ENCODE measurements at places on chromosomes 6 and 20. TPM values are rescaled to one million over a fixed set of nuclear protein-coding genes. Genes with fewer than 3 reads are reported as not detected.

Gene MCCD1
- total RNA-seq, result not detected

Gene CBFA2T2
- 12.9 TPM for total RNA-seq

Gene ARFGEF2
- total RNA-seq, result 28.0 TPM

Gene PROKR2
- not detected for total RNA-seq

Gene EHMT2
- 79.3 TPM for total RNA-seq

Gene FERMT1
- total RNA-seq, result 0.71 TPM

Gene MPC1
- 17.1 TPM for total RNA-seq

Gene SCUBE3
- total RNA-seq, result 0.02 TPM

Gene NFATC2
- 65.0 TPM for total RNA-seq

Gene MUC21
- total RNA-seq, result not detected

Gene BPIFB1
- not detected for total RNA-seq

DNA sequence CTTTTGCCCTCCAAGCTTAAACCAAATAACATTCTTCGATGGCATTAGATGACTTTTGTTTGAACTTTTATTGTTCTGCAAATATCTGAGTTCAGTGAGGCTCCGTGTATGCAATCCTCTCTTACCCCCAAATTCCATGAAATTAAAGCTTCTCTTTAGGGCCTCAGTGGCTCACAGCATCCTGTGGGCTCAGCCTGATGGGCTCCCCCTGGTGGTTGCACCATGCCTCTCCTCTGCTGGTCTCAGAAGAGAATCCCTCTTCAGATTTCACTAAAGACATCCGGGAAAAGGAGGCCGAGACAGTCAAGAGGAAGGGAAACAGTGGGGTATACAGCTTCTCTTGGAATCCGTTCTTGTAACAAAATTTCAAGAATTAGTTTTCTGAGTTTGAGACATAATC is 331.6 kb upstream of the NT5E start:
- no peak for DNase-seq

DNA sequence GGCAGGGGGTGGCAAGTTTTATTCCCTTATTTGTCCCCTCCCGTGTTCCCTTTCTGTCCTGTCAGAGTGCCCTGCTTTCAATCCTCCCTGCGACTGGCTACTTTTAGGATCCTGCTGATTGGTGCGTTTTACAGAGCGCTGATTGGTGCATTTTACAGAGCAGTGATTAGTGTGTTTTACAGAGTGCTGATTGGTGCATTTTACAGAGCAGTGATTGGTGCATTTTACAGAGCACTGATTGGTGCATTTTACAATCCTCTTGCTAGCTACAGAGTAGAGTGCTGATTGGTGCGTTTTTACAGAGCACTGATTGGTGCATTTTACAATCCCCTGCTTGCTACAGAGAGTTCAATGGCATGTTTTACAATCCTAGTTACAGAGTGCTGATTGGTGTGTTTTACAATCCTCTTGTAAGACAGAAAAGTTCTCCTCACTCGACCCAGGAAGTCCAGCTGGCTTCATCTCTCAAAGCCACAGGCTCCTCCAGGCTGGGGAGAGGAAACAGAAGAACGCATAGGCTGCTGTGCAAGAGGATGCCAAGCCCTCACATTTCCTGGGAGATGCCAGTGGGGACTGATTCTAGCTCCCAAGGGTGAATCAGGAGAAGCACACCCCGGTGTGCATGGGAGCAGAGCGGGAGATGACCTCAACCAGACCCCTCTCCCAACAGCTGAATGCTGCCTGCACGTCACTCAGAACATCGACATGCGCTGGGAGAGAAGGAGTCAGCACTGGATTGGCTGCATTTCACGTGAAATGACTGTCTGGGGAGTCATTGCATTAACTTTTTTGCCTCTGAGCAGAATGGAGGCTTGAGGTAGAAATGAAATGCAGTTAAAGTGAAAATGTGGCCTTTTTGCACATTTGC is 48.3 kb upstream of the SLC22A23 start:
- DNase-seq, result no peak

- DNase-seq, result no peak
Observed at GRCh38 chr6:3801960-3802359, 47.2 kb upstream of the FAM50B start.

DNA sequence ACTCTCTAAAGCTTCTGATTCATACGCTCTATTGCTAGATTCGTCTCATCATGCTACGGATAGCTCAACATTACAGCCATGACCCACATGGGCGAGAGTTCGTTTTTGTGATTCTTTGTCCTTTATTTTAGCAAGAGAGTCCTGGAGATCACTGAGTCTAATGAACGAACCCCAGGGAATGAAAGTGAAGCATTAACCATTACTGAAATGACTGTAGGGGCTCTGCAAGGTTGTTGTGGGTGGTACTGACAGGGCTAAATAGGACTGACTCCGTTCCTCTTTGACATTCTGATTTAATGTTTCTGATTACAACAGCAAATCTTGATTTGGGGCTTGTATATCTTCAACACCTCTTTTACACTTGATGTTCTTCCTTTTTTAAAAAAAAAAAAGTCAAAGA is 13.7 kb upstream of the RTF2 start:
- no peak for DNase-seq

DNA sequence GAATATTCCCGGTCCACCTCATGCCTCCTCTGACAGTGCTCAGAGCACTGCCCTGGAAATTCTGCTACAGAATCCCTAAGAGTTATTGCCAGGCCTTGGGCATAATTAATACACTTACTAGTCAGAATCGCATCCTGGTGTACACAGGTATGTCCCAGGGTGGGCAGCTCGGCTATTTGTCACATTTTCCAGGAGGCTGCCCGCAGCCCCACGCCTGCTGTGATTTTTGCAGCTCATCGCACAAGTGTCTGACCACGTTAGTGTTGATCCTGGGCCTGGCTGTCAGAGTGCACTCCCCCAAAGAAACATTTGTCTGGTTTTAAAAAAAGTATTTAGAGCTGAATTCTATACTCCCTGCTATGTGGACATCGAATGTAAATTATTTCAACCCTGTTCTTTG is 105.4 kb downstream of the CD83 start:
- no peak for DNase-seq

GRCh38 chr20:34794006-34794585 is 31.4 kb downstream of the NCOA6 start:
- DNase-seq, result no peak

DNA sequence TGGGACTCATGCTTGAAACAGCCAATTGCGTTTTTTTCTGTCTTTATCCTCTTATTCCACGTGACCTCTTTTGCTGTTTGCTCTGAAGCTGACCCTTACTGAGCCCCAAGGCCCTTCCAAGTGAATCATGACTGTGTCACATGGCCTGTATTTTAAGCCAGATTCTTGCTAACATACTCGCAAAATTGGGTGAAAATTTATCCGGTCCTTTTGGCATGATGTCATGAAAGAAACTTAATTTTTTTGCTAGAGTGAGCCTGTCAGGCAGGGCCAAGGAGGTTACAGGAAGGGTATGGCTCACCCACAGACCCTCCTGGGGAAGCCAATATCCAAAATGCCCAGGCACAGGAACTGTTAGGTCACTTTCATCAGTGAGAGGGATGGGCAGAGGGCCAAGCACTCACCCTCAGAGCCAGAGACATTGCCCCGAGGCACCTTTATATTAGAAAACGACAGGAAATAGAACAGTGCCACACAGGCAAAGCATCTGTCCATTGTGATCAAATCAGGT is 296.7 kb downstream of the CDH26 start:
- no peak for DNase-seq

GRCh38 chr20:2658414-2659354 is 5.3 kb downstream of the IDH3B start:
- no peak for DNase-seq

DNA sequence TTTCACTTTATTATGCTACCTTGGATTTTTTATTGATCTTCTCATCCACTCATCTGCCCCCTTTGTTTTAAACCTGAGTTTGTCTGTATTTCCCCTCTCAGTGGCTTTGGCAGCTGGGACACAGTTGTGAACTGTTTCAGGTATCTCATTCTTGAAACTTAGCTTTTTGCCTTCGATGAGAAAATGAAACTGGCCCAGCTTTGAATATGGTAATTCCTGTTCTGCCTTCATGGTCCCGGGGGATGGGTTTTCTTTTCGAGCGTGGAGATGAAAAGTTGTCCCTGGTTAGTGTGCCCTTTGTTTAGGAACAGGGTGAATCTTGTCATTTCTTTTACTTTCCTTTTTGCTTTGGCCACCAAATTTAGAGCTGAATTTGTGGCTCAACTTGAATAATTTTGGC is 25.6 kb downstream of the DHX35 start:
- no peak for DNase-seq

DNA sequence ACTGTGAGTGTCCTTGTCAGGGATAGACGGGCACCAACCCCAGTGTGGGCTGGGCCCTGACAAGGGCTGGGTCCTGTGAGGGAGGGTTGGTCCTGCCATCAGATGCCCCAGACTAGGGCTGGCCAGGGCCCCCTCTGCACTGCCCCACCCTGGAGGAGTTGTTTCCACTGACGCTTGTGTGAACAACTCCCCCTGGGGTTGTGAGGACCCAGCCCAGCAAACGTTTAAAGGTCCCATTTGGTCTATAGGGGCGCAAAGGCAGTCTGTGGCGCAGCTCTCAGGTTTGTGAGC is 104.1 kb downstream of the BMP7 start:
- no peak for DNase-seq

DNA sequence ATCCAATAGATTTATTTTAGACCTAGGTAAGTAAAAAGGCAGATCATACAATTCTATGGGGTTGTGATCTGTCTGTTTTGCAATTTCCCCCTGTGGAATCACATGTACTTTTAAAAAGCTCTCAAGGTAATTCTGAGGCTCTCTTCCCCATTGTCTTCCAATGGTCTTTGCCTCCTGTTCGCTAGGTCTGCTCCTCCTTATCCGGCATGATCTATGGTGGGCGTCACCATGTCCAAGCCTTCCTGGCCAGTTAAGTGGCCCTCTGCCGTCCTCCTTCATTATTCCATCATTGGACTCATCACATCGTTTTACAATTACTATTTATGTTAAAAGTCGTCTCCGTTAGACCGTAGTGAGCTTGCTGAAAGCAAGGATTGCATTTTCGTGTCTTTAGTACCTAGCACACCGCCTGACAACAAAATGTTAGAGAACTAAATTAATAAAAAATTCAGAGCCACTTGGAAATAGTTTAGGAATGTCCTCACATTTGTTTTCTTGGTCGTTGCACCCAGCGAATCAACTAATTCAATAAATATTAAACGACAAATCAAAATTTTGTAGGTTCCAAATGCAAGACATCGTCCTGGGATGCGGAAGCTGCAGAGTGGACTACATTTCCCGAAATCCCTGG is 2.2 kb upstream of the STXBP5 start:
- DNase-seq, result peak; percentile 70

- no peak for DNase-seq
Observed at GRCh38 chr6:10621213-10621612, 73.2 kb downstream of the C6orf52 start.

DNA sequence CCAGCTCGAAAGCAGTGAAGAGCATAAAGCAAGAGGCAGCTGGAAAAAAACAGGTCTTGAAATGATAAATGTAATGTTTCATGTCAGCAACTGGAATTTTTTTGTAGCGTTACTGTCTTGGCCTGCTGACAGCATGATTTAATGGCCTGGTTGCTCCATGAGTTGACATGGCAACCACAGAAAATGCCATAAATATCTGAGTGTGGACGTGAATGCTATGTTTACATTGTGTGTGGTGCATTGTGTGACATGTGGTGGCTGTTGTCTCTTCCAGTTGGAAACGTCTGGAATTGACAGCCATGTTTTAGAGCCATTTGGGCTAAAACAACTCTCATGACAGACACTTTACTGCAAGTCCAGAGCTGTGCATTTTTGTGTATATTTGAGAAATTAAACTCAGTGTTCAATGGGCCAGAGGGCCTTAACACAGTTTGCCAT is 170.0 kb downstream of the FOXA2 start:
- no peak for DNase-seq

DNA sequence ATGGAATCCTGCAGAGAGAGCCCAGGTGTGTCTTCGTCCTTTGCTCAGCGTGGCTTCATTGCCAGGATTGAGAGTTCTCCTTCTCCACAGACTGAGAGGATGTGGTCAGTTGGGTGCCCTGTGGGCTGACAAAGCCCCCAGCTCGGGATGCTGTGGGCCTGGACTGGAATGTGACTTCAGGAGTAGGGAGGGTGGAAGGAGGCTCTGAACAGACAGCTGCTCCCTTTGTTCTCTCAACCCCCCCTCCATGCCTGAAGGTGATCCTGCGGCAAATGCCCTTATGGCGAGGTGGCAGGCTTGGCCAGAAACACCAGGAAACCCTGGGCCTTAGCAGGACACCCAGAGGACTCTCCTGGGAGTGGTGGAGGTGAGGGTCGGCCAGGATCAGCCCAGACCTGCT is 1.8 kb upstream of the CST5 start:
- DNase-seq, result no peak

- DNase-seq, result no peak
Observed at GRCh38 chr6:38676974-38677544, 25.9 kb downstream of the GLO1 start.

DNA sequence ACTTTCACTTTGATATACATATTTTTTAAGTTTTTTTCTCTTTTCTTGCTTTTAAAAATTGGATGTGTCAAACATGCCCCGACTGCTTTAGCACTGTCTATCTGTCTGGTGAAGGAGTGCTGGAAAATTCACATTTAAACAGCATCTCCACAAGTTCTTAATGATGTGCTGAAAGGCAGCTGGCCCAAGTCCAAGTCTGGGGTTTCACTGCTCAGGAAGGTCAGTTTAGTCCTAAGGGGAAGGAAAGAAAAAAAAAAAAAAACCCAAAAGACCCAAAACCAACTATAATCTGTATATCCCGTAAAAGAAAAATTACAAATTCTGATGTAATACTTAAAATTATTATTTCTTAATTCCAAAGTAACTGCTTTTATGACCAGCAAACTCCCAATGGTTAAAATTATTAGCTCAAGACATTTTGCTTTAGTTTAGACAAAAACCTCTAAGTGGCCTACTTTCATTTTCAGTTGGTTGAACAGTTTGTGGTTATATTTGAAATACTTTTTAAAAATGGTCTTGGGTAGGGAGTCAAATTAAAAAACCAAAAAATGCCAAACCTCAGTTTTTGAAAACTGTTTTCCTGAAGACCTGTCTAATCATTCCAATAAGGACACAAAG is 79.5 kb upstream of the PREP start:
- no peak for DNase-seq

- peak; percentile 97 for DNase-seq
Observed at GRCh38 chr6:2999618-3000557, at the start of gene NQO2. TSS of gene NQO2 (plus strand) at chr6:2999894. CDS start at chr6:3006553, 6,659 bp downstream.

- DNase-seq, result no peak
Observed at GRCh38 chr6:144870782-144871181, 585.6 kb downstream of the UTRN start.

- DNase-seq, result no peak
Observed at GRCh38 chr6:127219869-127220268, 46.8 kb upstream of the RNF146 start.

GRCh38 chr20:31721408-31722256 is 1.0 kb downstream of the BCL2L1 start:
- DNase-seq, result peak; percentile 74

Data from activated CD4-positive, alpha-beta T cell treated with anti-CD3 and anti-CD28 coated beads, Interleukin-2, amount 10 ng/mL, durations not matched to agents 24 days and 14 days (primary cell).